ENCODE measurements at places on chromosomes 12 and 14.

GRCh38 chr12:89697296-89697695 lies 11.3 kb downstream of the ATP2B1 start:
- DNase-seq, result no peak

- DNase-seq, result peak; percentile 66
These were observed 5.6 kb upstream of the LBHD2 start for GRCh38 chr14:103078420-103078749.

DNA sequence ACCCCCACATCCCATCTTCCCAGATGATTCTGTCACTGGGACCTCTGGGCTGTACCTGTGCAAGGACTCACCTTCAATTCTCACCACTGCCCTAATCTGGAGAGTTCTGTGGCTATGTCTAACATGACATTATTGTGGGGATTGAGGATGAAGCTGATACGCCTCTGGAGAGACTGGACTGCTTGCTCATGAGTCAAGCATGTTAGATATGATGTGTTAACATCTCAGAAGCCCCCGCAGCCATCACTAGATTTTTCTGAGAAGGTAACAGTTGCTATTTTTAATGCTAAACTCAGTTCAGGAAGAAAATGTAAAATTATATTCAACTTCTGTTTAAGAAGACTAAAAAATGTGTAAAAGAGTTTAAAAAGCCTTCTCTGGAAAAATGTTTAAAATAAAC lies 25.7 kb downstream of the JKAMP start:
- DNase-seq, result no peak

GRCh38 chr12:91406920-91407341 lies 224.3 kb upstream of the DCN start:
- DNase-seq, result no peak

DNA sequence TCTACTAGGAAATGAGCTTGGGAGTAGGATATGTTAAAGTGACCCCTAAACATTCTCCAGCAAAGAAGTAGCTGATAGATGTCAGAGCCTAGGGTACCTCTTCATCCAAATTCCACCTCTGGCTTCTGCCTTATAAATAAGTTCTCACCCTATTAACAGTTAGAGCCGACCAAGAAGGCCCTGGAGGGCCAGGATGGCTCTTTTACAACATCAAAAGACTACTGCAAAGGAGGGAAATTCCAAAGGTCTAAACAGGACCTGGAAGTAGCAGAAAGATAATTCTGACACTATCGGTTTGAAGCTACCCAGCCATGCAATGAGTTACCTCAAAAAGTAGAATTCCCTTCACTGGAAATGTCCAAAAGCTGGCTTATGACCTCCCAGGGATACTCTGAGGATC lies 90.0 kb downstream of the PPM1H start:
- no peak for DNase-seq

GRCh38 chr12:4830556-4831210 lies 79.0 kb upstream of the KCNA1 start:
- no peak for DNase-seq

- no peak for DNase-seq
These were observed 198.0 kb downstream of the ZFP36L1 start for GRCh38 chr14:68594737-68595380.

GRCh38 chr12:108840605-108841332 lies 16.6 kb downstream of the SSH1 start:
- no peak for DNase-seq

DNA sequence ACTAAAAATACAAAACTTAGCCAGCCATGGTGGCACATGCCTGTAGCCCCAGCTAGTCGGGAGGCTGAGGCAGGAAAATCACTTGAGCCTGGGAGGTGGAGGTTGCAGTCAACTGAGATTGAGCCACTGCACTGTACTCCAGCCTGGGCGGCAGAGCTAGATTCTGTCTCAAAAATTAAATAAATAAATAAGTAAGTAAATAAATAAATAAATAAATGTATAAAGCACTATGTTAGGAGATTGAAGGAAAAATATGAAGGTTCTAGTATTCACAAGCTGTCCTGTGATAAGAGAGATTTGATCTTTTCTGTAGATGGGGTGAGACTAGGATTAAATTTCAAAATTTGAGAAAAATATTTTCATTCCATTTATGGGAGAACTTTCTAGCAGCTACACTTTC lies 5.7 kb downstream of the DNAJC22 start:
- DNase-seq, result no peak

GRCh38 chr12:103816663-103817062 lies 24.4 kb downstream of the NT5DC3 start:
- no peak for DNase-seq

- DNase-seq, result no peak
These were observed 232.1 kb upstream of the CCDC196 start for GRCh38 chr14:66254038-66254437.

GRCh38 chr14:75301666-75302325 lies 23.2 kb downstream of the FOS start:
- no peak for DNase-seq

DNA sequence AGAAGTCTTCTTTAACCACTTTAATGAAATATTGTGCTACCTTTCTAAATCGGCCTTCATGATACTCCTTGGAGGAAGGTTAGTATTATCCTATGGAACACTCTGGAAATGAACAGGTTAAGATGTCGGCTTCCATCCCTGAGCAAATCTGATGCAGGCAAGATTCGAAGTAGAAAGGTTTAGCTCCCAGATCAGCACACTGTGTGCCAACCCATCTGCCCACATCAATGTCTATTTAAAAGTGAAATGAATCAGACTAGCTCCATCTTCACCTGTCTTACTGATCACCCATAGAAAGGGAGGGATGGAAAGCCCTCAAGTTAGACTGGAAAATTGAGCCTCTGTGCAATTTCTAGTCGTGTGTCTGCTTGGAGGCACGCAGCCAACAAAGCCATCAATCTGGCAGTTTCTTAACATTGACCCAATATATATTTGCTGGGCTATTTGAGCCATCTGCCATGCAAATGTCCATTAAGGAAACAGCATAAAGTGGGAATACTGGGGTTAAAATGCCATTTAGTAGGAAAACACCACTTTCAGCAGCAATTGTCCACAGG lies 506.1 kb downstream of the RMST start:
- no peak for DNase-seq

DNA sequence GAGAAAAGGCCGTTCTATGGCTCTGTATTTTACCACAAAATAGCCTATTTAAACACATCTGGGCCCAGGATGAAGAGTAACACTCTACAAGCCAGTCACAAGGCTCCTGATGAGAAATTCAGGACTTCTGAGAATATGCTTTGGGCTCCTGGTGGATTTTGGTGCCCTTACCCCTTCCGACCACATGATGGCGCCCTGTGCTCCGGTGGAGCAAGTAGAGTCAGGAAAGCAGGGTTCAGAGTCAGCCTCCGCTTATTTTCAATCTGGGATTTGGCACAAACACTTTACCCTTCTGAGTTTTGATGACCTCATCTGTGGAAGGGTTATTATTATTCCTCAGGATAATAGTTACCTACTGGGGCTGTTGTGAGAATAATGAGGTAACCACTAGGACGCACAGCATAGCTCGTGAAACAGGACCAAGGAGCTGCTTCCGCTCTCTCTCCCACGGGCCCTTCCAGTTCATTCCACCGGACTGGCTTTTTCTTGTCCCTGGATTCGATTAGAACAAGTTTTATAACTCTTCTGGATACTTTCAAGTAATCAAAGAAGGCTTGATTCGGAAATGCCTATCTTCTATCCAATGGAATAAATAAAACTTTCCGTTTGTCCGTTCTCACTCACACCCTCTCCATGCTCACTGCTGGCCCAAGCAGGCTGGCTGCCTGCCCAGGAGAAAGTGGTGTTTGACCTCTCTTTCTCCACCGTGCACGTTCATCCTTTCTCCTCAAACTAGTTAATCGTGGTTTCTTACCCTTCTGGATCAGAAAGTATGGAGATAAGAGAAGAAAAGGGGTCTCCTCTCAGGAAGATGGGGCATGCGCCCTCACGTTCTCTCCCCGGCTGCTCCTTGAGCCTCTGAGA lies 104.6 kb downstream of the GALC start:
- DNase-seq, result no peak

DNA sequence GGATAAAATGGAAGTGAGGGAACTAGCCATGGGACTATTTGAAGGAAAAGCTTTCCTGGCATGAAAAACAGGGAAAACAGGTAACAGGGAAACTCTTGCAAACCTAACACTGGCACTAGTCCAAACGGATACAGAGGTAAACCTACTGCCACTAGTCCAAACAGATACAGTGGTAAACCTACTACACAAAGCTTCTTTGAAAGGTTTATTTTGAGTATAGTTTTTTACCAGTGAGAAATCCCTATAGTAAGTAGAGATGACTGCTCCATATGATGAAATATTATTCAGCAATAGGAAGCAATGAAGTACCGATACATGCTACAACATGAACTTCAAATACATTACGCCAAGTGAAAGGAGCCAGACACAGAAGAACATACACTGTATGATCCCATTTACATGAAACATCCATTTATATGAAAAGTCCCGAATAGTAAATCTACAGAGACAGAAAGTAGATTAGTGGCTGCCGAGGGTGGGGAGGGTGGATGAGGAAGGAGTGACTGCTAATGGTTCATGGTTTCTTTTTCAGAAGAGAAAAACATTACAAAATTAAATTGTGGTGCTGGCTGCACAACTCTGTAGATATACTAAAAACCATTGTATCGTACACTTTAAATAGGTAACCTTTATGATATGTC lies 25.5 kb downstream of the SPTLC2 start:
- no peak for DNase-seq

GRCh38 chr12:103093499-103094106 lies 136.1 kb downstream of the ASCL1 start:
- no peak for DNase-seq

DNA sequence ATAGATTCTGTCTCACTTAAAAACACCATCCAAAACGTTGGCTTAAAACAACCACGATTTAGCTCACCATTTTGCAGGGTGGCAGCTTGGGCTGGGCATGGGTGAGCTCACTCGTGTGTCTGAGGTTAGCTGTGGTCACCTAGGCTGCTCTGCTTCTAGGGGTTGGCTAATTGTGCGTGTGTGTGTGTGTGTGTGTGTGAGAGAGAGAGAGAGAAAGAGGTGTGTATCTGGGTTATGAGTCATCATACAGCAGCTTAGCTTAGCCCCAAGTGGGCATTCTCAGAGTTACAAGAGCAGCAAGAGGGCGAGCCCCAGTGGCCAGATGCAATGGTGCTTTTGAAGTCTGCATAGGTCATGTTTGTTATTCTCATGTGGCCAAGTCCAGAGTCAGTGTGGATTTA lies 6.0 kb downstream of the FBXW8 start:
- DNase-seq, result no peak

GRCh38 chr12:17609153-17609552 lies 480.8 kb downstream of the RERGL start:
- DNase-seq, result no peak

DNA sequence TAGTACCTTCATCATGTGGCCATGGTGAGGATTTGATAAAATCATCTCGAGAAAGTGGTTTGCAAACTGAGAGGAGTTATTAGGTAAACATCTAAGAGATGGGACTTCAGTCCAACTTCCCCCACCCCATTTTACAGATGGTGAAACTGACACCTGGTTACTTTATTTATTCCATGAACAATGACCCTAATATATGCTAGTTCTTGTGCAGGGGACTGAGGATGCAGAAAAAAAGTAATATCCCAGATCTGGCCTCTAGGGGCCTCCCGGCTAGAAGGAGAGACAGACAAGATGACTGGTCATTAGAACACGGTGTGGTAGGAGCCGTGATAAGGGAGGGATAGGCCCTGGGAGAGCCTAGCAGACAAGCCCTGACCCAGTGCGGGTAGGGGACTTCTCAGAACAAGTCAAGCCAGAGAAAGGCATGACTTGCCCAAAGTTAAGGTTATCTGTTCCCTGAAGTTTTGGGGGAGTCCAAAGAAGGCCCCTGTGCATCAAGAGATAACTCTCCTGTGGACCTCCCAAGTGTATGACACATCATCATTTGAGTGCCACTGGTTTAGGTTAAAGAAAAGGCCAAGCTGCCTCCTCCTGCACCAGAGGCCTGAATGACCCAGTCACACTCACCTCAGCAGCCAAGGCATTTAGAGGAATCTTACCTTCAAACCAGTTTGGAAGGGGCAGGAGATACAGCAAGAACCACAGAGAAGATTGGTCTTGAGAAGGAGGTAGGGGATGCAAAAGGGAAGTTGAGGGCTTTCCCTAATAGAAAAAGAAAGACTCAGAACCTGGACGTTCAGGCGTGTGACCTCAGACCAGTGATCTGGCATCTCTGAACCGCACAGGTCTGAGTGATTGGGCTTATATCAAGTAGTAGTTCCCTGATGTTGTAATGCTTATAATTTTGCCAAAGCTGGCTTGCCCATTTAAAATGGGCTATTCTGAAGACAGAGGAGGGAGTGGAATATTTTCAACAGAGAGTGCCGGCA lies 1.6 kb downstream of the CMKLR1 start:
- DNase-seq, result no peak

- no peak for DNase-seq
These were observed 98.6 kb downstream of the SCARB1 start for GRCh38 chr12:124764870-124765580.

DNA sequence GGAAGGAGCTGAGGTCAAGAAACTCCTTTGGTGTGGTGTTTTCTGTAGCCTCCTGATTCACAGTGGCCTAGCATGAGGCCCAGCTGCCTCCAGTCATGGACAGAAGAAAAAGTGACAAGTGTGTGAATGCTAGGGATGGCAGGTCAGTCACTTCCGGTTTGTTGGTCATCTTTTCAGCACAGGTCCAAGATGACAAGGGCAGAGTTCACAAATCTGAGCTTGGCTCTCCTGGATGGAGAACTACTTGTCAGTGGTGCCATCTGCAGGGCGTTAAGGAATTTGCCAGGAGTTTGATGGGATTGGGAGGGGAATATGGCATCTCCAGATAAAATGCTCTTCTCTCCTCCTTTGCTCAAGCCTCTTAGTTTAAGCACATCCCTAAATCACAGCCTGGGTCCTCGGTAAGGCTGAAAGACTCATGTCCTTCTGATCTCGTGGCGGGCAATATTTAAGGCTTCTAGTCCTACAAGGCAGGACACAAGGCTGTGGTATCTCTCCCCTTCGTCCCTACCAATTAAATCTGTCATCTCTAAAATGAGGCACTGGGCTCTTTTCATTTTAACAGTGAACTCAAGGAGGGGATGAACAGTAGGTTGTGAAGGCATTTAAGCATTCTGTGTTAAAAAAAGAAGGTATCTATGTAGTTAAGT lies 10.0 kb downstream of the TUBA1B start:
- no peak for DNase-seq

DNA sequence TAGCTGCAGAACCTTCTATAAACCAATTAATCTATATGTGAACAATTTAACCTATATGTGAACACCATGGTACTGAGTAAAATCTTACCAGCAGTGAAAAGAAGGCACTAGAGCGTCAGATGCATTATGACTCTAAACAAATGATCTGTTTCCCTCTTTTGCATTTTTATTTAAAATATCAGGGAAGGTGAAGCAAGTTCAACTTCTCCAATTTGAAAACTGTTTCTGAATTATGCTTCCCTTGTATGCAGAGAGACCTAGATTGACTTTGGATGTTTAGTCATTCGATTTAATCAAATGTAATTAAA lies 80.9 kb downstream of the DAD1 start:
- DNase-seq, result no peak

GRCh38 chr12:130552483-130552996 lies 163.6 kb downstream of the RIMBP2 start:
- no peak for DNase-seq

DNA sequence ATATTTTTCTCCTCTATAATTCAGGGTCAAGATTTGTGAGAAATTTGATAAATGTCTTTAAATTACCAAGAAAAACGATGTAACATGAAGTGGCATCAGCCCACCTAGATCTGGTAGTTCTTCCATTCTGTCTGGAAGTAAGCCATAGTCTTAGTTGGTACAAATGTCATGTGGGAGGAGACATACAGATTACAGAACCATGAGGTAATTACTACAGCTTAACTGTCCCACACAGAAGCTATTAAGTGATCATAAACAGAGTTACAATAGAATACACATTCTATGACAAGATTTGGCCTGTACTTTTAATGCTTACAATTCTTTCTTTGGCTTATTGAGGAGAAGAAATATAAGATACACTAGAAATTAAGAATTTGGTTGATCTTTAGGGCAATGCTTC lies 13.7 kb upstream of the SIX1 start:
- DNase-seq, result no peak

Measured in stimulated activated CD8-positive, alpha-beta memory T cell treated with anti-CD3 and anti-CD28 coated beads, Interleukin-12 subunit alpha, Interleukin-12 subunit beta, amount 100 ng/mL, for 1 hour (primary cell).